ENCODE measurements at places on chromosomes 5 and 9.

DNA sequence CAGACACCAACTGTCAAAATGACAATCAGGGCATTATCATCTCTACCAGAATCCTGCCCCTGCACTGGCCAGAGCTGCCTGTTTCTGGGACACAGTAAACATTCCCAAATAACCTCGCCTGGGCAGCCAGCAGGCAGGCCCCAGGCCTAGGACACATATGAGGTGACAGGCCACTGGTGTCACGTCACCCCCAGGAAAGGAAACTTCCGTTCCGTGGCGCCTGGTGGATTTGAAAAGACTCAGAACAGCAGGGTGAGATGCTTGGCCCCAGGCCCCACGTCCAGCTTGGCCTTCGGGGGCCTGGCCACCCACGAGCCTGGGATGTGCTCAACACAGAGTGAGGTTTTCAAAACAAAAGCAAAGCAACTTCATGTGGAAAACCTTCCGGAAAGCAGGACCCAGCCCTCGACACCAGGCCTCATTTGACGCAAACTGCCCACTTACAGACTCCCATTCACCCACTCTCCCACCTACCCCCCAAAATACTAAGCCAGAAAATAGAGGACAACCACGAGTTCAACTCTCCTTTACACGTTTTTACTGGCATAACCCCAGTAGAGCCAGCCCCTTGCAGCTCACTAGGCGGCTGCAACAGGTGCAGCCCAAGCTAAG lies 1.2 kb downstream of the SEMA4D start:
- DNase-seq: no peak

DNA sequence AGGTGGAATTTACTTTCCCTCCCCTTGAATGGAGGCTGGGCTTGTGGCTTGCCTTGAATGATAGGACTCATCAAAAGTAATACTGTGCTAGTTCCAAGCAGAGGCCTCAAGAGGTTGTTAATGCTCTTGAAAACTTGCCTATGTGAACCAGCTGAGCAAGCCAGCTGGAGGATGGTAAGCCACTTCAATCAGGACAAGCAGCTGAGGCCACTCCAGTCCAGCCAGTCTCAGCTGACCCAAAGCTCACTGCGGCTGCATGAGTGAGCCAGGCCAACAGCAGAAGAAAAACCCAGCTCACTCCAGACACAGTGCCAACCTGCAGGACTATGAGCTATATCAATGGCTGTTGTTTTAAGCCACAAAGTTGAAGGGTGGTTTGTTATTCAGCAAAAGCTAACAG lies 182.8 kb downstream of the MCTP1 start:
- DNase-seq: no peak

DNA sequence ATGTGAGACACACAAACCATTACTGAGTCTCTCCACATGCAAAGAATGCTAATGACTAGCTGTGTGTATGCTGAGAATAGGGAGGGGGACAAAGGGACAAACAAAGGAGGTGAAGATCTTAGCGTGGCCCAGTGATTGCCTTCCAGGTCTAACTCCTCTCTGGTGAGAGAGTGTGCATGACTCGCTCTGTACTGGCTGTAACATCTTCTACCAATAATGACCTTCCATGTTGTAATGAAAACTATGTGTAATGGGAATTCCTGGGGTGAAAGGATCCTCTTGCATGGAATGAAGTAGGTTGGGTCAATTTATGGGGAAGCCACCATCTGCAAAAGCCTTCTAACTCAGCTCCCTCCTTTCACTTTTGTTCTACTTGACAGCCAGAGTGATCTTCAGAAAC lies 24.4 kb upstream of the GPR151 start:
- peak; percentile 38 for DNase-seq

DNA sequence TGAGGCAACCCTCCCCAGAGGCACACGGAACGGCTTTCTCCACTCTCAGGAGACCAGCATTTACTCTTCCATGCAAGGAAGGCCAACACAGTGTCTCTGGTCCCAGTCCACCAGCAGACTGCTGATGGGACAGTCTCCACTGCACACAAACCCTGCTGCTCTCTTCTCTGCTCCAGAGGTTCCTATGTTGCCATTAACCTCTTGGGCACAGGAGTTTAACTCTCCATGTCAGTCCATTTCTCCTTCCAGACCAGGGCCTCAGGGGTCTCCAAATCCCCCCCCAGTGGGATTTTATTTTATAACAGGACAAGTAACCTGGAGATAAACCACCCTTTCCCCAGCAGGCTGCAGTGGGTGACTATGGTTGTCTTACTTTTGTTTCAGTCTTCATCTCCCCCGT lies 452.5 kb downstream of the GADD45G start:
- no peak for DNase-seq

DNA sequence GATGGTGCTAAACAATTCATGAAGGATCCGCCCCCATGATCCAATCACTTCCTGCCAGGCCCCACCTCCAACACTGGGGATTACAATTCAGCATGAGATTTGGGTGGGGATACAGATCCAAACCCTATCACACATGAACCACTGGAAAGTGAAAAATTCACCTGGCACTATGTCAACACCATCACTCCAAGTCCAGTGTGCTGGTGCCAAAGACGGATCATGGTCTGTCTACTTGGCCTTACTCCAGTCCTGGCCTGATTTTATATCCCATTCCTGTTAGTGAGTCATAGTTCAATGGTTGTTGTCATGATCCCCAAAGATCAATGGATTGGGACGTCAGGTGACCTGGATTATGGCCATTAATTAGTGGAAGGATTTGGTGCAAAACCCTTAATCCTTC lies 147.4 kb upstream of the RPS23 start:
- peak; percentile 30 for DNase-seq

DNA sequence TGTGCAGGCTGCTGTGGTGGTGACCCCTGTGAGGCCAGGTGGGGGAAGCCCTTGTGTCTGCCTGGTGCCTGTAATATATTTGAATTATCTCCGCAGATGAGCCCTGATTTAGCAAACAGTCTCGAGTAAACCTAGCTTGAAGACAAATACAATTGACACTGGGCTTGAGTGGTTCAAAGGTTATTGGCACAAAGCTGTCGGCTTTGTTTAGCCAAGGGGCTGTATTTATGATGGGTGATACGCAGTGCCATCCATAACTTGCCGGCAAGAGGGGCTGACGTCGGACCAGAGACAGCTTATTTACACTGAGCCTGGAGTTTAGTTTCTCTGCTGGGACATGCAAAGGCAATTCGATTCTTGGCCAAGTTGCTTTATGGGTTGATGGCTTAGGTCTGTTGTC lies 20.0 kb upstream of the PITX1 start:
- DNase-seq: no peak

GRCh38 chr5:118545470-118545869 lies 442.9 kb downstream of the DTWD2 start:
- DNase-seq: no peak

DNA sequence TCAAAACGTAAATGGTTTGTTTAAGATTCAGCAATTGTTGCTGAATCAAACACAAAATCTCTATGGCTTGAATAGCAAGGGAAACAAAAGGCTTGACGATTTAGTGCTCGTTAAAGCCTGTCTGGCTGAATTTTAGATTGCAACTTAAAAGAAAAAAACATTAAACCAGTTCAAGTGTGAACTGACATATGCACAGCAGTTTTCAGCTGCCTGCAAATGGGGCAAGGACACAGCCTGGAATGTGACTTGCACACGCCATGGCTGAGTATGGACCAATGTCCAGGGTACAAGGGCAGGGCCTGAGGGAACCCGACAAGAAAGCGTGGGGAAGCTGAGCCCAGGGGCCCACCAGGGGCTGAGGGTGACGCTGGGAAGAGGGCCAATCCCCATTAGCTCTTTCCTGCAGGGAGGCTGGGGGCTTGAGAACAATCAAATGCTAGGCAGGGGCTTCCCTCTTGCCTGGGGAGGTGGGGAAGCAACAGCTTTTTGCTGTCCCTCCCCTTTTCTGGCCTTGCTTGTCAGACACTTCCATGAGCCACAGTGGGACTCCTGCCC lies 89.6 kb upstream of the LRRTM2 start:
- DNase-seq: no peak
